ENCODE measurements at places on chromosomes 1 and 21.

DNA sequence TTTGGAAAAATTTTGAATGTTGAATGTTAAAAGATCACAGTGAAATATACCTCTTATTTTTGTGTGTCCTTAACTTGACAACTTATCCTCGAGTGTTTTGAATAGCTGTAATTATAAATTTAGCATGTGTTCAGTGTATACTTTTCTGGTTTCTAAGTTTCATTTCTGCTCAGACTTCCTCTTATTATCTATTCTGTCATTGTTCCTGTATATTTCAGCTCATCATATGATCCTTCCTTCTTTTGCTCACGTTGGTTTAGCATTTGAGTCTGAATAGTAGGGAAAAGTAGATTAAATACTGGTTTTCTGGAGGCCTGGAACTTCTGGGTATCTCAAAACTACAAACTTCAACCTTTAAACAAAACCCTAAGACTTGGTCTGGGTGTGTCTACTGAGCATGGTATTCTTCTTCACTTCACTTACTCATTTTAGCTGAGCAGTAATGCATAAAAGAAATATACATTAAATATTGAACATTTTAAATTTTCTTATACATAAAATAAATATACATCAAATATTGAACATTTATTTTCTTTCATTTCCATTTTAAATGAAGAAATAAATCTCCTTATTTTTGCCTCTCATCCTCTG lies 3.3 kb upstream of the ATP6V1G3 start:
- H3K4me1 ChIP-seq = peaks cover 28% of the 10 kb centered on the region
- H3K27me3 ChIP-seq = no peaks in the 10 kb centered on the region
- H3K4me3 ChIP-seq = no peak overlapping the region
- H3K27ac ChIP-seq = no peak overlapping the region

- H3K27ac ChIP-seq = peak overlapping the region; percentile 30
- peaks cover 45% of the 10 kb centered on the region for H3K4me1 ChIP-seq
- H3K4me3 ChIP-seq = no peak overlapping the region
- no peaks in the 10 kb centered on the region for H3K27me3 ChIP-seq
- no peak for DNase-seq
Measured at GRCh38 chr1:154621875-154622274, 13.9 kb upstream of the ADAR start.

DNA sequence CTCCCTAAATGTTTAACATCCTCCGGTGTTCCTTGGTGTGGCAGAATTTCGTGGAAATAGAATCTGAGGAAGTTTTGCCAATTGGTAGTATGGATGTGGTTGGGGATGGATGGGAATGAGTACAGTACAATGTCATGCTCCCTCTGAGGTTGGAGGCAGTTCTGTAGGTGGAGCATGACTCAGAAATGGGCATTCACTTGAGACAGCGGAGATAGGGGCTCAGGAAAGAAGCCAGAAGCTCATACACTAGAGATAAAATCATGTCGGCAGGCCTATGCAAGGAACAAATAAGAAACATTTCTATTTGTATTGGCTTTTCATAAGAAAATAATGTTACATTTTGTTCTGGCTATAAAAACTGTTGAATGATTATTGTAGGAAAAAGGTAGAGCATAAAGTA lies 196.0 kb downstream of the URB2 start:
- no peak overlapping the region for H3K27ac ChIP-seq
- no peak for DNase-seq
- H3K4me1 ChIP-seq = no peaks in the 10 kb centered on the region
- H3K4me3 ChIP-seq = no peak overlapping the region
- H3K27me3 ChIP-seq = peaks cover 16% of the 10 kb centered on the region

GRCh38 chr1:210496063-210496462 lies 167.4 kb downstream of the HHAT start:
- H3K4me1 ChIP-seq = no peaks in the 10 kb centered on the region
- peaks cover 2% of the 10 kb centered on the region for H3K27me3 ChIP-seq
- no peak for DNase-seq
- no peak overlapping the region for H3K27ac ChIP-seq
- no peaks in the 10 kb centered on the region for H3K36me3 ChIP-seq

DNA sequence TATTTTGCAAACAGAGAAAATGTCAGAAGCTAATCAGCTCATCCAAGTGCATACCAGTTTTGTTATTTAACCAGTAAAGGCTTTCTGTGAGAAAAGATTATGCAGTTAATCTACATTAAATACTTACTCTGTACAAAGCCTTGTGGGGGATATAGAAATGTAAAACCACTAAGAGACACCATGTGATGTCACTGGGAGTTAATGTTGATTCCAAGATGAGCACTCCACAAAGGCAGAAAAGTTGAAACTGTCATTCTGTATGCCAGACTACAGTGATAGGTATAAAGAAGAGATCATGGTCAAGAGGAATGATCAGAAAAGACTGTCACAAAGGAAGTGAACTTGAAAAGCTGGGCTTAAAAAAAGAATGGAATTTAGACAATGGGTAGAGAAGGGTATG lies 100.3 kb upstream of the SGIP1 start:
- no peak for DNase-seq
- H3K27me3 ChIP-seq = peaks cover 10% of the 10 kb centered on the region
- peaks cover 6% of the 10 kb centered on the region for H3K36me3 ChIP-seq
- H3K4me3 ChIP-seq = no peak overlapping the region
- peaks cover 18% of the 10 kb centered on the region for H3K4me1 ChIP-seq

GRCh38 chr1:217076902-217077301 lies 353.7 kb upstream of the ESRRG start:
- no peaks in the 10 kb centered on the region for H3K36me3 ChIP-seq
- H3K27me3 ChIP-seq = no peaks in the 10 kb centered on the region
- DNase-seq = no peak
- H3K4me3 ChIP-seq = no peak overlapping the region
- H3K4me1 ChIP-seq = no peaks in the 10 kb centered on the region

DNA sequence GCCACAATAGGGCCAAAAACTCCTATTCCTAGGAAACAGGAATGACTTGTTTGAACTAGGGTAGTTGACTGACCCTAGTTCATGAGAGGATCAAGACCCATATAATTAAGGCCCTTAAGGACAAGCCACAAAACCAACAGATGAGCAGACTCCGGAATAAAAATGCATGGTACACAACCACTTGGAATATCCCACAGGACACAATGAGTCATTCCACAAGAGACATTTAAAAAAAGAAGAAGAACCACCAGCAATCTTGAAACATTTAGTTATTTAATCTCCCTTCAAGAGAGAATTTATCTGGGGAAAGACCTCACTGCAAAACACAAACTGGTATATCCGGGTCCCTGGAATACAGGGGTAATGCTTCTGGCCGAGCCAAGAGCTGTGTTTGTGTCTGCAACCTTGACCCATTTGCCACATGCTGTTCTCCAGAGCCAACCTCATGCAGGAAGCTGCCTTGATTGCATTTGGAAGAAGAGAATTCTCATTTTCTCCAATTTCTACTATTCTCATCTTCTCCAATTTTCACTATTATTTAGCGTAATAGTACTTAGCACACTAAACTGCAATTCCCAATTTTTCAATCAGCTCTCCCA lies 135.5 kb downstream of the TGFBR3 start:
- H3K4me3 ChIP-seq = no peak overlapping the region
- peaks cover 46% of the 10 kb centered on the region for H3K36me3 ChIP-seq
- no peaks in the 10 kb centered on the region for H3K27me3 ChIP-seq
- H3K4me1 ChIP-seq = peaks cover 72% of the 10 kb centered on the region
- no peak for DNase-seq
- H3K27ac ChIP-seq = no peak overlapping the region

GRCh38 chr1:239763850-239764249 lies 327.8 kb upstream of the FMN2 start:
- H3K27me3 ChIP-seq = peaks cover 4% of the 10 kb centered on the region
- no peak for DNase-seq
- H3K4me3 ChIP-seq = no peak overlapping the region
- no peaks in the 10 kb centered on the region for H3K4me1 ChIP-seq

- H3K4me1 ChIP-seq = peaks cover 76% of the 10 kb centered on the region
- no peaks in the 10 kb centered on the region for H3K27me3 ChIP-seq
- no peak for DNase-seq
Measured at GRCh38 chr1:207868251-207868773, 42.6 kb downstream of the CD34 start.

- H3K27me3 ChIP-seq = no peaks in the 10 kb centered on the region
- no peaks in the 10 kb centered on the region for H3K36me3 ChIP-seq
- no peak for DNase-seq
Measured at GRCh38 chr1:81470275-81470674, 330.5 kb upstream of the ADGRL2 start.

- no peaks in the 10 kb centered on the region for H3K27me3 ChIP-seq
- H3K27ac ChIP-seq = no peak overlapping the region
- no peak overlapping the region for H3K4me3 ChIP-seq
- peaks cover 22% of the 10 kb centered on the region for H3K4me1 ChIP-seq
Measured at GRCh38 chr21:45126204-45126626, 51.8 kb downstream of the ADARB1 start.

GRCh38 chr1:190250368-190250767 lies 227.3 kb downstream of the BRINP3 start:
- H3K27me3 ChIP-seq = no peaks in the 10 kb centered on the region
- DNase-seq = no peak
- no peak overlapping the region for H3K27ac ChIP-seq
- no peak overlapping the region for H3K4me3 ChIP-seq
- H3K4me1 ChIP-seq = no peaks in the 10 kb centered on the region

DNA sequence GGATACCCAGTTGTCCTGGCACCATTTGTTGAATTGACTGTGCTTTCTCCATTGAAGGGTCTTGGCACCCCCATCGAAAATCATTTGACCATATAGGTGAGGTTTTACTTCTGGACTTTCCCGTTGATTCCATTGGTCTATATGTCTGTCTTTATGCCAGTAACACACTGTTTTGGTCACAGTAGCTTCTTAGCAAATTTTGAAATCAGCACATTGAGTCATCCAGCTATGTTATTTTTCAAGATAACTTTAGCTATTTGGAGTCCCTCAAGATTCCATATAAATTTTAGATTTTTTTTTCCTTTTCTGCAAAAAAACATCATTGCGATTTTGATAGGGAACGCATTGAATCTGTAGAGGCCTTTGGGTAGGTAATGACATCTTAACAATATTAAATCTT lies 235.6 kb downstream of the SMYD3 start:
- H3K27me3 ChIP-seq = no peaks in the 10 kb centered on the region
- H3K27ac ChIP-seq = no peak overlapping the region
- no peaks in the 10 kb centered on the region for H3K36me3 ChIP-seq
- DNase-seq = no peak
- no peaks in the 10 kb centered on the region for H3K4me1 ChIP-seq

- H3K36me3 ChIP-seq = no peaks in the 10 kb centered on the region
- no peak for DNase-seq
- peaks cover 42% of the 10 kb centered on the region for H3K27me3 ChIP-seq
- no peak overlapping the region for H3K27ac ChIP-seq
- no peak overlapping the region for H3K4me3 ChIP-seq
Measured at GRCh38 chr1:10830961-10831668, 34.7 kb upstream of the CASZ1 start.

DNA sequence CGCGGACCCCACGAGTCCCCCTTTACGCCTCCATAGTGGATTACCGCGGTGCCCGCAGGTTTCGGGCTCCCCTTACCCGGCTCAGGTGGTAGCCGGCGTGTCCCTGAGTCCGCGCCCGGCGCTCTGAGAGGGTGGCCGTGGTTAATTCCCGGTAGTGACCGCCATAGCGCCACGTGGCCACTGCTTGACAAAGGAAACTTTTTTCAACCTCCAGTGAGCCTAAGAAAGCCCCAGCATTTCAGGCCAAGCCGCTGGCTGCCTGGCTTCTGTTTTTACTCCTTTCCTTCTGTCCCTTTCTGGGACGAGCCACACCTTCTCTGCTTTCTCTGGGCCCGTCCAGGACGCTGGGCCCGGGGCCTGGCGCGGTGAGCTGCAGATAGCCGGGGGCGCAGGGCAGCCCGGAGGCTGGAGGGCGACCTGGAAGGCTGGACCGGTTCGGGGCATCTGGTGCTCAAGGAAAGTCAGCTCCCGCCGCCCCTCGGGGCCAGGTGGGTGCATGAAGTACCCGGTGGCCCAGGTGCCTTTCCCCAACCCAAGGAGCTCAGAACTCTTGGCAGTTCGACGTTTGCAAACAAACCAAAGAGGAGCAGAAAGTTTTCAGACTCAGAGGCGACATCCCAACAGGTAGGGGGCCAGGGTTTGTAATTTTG lies 540 bp upstream of the C1orf198 start:
- no peaks in the 10 kb centered on the region for H3K36me3 ChIP-seq
- DNase-seq = no peak
- H3K27ac ChIP-seq = peak overlapping the region; percentile 60
- H3K27me3 ChIP-seq = peaks cover 31% of the 10 kb centered on the region
- H3K4me3 ChIP-seq = peak overlapping the region; percentile 78

DNA sequence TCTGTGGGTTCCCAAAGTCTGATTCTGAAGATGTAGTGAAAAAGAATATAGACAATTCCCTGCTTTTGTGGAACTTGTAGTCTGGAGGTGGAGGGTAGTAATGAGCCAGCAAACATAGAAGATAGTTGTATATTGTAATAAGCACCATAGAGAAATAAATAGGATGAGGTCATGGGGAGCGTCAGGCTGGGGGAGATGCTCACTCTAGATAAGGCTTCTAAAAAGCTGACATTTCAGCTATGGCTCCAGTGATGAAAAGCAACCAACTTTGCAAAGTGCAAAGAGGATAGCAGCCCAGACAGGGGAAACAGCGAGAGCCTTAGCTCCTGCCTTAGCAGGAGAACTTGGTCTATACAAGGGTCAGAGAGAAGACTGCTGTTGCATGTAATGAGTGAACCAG lies 98.0 kb upstream of the RALGPS2 start:
- H3K36me3 ChIP-seq = no peaks in the 10 kb centered on the region
- H3K4me3 ChIP-seq = no peak overlapping the region
- H3K27me3 ChIP-seq = no peaks in the 10 kb centered on the region
- DNase-seq = no peak

GRCh38 chr1:45325851-45326506 lies 716 bp upstream of the HPDL start:
- peaks cover 16% of the 10 kb centered on the region for H3K4me1 ChIP-seq
- H3K27me3 ChIP-seq = no peaks in the 10 kb centered on the region
- peaks cover 24% of the 10 kb centered on the region for H3K36me3 ChIP-seq
- DNase-seq = no peak

GRCh38 chr1:173223031-173223380 lies 15.9 kb upstream of the TNFSF4 start:
- H3K4me3 ChIP-seq = no peak overlapping the region
- H3K36me3 ChIP-seq = no peaks in the 10 kb centered on the region
- peaks cover 13% of the 10 kb centered on the region for H3K4me1 ChIP-seq
- H3K27ac ChIP-seq = no peak overlapping the region
- H3K27me3 ChIP-seq = peaks cover 6% of the 10 kb centered on the region
- DNase-seq = no peak

- peaks cover 22% of the 10 kb centered on the region for H3K27me3 ChIP-seq
- no peaks in the 10 kb centered on the region for H3K4me1 ChIP-seq
- no peak overlapping the region for H3K4me3 ChIP-seq
Measured at GRCh38 chr1:207659545-207660153, 14.7 kb downstream of the CR1L start.

DNA sequence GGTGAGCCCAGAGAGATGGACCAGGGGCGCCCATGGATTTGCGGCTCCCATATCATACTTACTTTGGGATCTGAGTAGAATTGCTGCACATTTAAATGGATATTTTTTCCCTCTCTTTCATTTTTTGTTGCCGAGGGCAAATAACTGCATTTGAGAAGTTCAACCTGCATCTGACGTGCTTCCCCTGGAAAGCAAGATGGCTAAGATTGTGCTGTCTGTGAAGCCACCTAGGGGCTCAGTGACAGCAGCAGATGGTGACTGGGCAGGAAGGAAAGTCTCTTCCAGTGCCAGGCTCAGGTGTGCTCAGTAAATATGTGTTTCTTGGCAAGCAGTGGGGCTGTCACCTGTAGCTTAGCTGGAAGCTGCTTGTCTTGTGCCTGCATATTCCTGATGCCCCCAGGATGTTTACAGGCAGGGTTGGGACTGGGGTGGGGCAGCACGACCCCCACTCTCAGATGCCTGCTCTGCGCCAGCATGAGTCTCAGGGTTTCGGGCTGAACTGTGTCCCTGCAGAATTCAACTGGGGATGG lies 59.8 kb upstream of the ETV3 start:
- H3K36me3 ChIP-seq = no peaks in the 10 kb centered on the region
- H3K4me3 ChIP-seq = no peak overlapping the region
- no peak for DNase-seq
- H3K27me3 ChIP-seq = peaks cover 18% of the 10 kb centered on the region
- no peak overlapping the region for H3K27ac ChIP-seq
- H3K4me1 ChIP-seq = peaks cover 4% of the 10 kb centered on the region
